ENCODE measurements at places on chromosomes 4 and X.

- no peak for DNase-seq
Measured at GRCh38 chr4:88822034-88822789, 124.6 kb upstream of the NAP1L5 start.

- DNase-seq = peak; percentile 71
Measured at GRCh38 chr4:183407128-183407585, 37.3 kb upstream of the CDKN2AIP start.

- DNase-seq = peak; percentile 31
Measured at GRCh38 chrX:130176354-130176776, 4.6 kb downstream of the RAB33A start.

DNA sequence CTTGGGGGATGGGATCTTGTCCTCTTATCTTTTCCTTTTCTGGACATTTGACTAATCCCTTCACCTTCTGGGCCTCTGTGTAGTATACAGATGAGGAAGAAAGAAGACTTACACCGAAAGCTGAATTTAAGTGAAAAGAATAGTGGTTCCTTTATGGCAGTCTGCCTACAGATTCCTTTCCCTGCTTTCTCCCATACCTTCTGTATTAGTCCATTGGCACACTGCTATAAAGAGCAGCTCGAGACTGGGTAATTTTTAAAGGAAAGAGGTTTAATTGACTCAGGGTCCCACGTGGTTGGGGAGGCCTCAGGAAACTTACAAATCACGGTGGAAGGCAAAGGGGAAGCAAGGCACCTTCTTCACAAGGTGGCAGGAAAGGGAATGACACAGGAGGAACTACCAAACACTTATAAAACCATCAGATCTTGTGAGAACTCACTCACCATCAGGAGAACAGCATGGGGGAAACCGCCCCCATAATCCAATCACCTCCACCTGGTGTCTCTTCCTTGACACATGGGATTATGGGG lies 34.0 kb upstream of the CD38 start:
- DNase-seq = no peak

DNA sequence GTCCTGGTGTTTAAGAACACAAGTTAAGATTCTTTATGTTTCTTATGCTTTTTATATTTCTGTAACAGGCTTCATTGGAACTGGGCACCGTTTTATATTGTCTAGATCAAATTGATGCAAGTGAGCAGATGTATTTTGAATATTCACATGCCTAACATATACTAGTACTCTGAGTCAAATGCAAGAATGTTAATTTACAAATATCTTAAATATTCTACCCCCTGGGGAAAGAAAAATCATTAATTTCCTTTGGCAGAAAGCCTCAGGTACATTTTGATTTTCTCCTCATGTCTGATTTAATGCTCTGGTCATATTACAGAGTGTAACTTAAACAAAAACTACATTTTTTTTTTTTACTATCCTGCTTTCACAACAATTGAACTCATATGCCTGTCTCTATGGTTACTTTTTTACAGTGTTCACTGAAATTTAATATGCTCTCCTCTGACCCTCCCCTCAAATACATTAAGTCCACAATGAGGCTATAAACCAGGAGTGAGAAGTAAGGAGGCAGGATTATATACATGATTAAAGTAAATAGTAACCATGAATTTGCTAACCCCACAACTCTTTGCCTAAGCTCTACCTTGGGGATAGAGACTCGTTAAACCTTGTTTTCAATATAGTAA lies 2.4 kb upstream of the NSUN7 start:
- DNase-seq = no peak

GRCh38 chr4:184808713-184809050 lies 17.1 kb downstream of the ACSL1 start:
- DNase-seq = no peak

- DNase-seq = no peak
Measured at GRCh38 chr4:85555206-85555605, 80.3 kb downstream of the ARHGAP24 start.

DNA sequence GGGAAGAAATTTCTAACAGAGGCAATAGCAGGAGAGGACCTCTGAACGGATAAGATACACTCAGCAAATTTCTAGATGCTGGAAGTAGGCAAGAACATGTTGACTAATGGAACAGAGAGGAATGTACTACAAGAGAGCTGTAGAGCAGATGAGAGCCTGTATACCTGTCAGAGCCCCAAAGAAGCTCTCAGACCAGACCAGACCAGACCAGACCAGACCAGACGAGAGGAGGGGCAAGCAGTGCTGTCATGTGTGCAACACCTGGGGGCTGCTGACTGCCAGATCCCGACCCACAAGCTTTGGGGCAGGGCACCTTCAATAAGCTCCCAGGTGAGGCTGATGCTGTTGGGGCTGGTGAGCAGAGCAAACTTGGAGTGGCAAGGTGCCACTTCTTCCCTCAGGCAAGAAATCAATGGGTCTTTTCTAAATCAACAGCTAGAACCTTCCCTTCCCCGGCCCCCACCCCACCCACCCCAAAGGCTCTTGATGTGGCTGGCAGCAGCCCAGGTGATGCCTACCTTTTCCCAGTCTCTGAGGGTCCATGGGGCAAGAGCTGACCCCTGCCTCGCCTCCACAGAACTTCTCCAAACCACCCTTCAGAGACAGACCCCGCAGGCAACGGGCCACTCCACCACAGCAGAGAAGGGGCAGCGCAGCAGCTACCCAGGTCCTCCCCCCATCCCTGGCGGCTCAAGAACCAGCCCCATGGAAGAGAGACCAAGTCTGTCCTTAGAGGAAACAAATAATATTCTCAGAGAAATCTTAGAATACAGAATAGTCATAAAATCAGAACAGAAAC lies 32.7 kb downstream of the MECP2 start:
- DNase-seq = no peak

- DNase-seq = no peak
Measured at GRCh38 chr4:26368685-26369084, 47.9 kb downstream of the RBPJ start.

- DNase-seq = no peak
Measured at GRCh38 chrX:73964579-73964978, 339.4 kb upstream of the ZCCHC13 start.

DNA sequence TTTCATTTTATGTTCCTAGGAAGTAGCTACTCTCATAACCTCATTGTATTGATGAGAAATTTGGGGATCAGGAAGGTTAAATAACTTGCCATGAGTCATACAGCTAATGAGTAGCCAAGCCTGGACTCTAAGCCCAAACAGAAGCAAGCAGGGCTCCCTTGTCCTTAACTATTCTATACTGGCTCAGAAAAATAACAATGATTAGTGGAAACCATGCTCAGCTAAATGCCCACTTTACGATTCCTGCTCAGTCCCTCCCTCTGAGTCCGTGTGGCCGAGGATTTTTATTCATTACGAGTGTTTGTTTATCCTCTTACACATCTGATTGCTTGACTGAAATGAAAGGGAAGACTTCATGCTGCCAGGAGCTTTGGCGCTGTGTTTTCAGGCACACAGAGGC lies 100.9 kb downstream of the SLC34A2 start:
- DNase-seq = no peak

GRCh38 chr4:122855353-122855890 lies 28.8 kb downstream of the FGF2 start:
- DNase-seq = no peak

DNA sequence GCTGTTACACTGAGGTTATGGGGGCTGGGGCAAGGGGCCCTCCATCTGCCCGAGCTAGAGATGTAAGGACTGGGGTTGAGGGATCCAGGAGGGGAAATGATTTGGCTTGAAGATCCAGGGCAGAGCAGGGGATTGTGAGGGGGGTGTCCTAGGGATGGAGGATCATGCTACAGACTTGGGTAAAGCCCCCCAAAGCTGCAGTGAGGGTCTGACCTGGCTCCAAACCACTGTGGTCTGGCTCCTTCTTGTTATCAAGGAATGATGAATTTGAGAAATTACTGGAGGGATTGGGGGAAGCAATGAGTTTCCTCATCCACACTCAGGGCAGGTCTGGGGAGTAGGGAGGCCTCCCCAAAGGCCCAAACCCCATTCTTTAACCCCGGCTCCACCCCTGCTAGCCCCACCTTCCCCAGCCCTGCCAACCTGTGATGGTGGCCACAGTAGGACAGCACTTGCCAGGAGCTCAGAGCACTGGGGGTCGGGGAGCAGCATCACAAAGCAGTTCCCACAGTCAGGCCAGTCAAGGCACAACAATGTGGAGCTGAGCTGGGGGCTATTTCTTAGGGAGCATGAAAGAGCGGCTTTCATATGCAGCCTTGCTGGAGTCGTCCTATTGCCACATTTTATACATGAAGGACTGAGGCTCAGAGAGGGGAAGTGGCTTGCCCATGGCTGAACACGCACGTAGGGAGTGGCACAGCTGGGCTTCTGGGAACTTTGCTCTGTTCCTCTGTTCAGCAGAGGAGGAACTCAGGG lies 165.5 kb downstream of the EFNB1 start:
- no peak for DNase-seq

GRCh38 chr4:104490770-104491480 lies 3.8 kb downstream of the CXXC4 start:
- no peak for DNase-seq

DNA sequence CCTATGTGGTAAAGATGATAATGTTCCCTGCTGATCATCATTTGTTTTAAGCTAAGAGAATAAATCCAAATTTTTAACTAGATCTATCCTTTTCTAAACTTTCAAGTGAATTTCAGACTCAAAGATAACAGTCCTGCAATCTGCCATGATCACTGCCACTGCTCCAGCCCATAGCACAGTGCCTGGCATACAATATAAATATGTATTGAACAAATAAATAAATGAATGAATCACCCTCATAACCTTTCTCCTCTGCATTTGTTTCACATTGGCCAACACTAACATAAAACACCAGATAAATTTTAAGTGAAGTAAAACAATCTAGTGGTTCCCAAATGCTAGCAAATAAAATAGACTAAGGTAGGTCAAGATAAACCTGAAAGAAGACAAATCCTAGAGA lies 439.0 kb downstream of the GPM6A start:
- DNase-seq = no peak

DNA sequence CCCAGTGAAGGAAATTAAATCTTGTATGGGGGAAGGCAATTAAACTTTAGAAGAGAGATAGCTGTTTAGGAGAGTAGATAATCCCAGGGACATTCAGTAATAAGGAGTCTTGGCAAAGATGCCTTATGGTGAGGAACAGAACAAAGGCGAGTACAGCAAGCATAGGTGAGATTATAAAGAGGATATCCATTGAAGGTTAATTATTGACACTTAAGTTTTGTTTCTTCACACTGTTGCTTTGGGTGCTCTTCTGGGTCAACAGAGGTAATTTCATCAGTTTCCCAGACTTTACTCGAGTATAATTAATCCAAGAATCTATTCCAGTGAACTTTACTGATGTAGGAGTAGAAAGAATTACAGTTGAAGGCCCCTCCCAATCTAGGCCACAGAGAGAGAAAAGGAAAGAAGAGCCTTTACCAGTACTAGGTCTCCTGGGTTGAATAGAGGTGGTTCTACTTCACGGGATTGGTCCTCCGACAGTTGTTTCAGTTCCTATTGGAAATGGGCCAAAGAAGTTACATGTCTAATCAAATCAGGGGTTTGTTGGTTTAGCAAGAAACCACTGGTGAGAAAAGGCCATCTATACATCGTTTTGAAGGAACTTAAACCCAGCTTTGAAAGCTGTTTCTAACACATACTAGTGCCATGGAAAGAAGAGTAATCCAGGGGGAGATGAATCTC lies 27.2 kb downstream of the EPGN start:
- DNase-seq = no peak

DNA sequence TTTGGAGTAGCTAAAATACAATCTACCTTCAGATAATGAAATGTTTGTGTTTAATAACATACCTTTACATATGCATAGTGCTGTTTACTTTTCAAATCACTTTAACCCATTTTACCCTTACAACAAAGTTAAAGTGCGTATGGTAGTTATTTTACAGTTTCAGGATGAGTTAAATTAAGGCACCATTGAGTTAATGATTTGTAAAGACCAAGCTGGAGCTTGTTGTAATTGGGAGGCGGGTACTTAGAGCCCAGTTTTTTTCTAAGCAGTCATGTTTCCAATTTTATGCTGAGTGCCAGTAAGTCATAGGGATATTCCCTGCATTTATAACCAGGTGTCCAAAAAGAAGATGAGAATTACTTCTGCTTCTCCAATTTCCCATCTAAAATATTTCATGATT lies 84.2 kb upstream of the NRK start:
- DNase-seq = no peak

GRCh38 chr4:125833-126232 lies 1.5 kb downstream of the ZNF718 start:
- DNase-seq = no peak

GRCh38 chr4:104421566-104421965 lies 73.1 kb downstream of the CXXC4 start:
- no peak for DNase-seq

DNA sequence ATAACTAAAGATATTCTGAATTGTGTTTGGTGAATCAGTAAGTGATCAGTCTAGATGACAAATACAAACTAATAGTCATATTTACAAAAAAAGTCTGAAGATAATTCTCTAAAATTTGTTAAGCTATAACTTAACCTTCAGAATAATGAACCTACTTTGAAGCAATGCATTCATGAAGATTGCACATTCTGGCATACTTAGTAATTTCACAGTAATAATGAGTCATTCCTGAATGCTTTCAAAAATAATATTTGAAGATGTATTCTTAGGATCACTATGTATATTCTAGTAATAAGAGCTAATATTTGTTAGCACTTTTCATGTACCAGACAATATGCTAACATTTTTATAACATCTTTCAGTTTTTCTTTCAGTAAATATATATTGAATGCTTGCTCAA lies 756.7 kb upstream of the SLIT2 start:
- DNase-seq = no peak

- no peak for DNase-seq
Measured at GRCh38 chrX:80578517-80579105, 158.4 kb downstream of the TENT5D start.

DNA sequence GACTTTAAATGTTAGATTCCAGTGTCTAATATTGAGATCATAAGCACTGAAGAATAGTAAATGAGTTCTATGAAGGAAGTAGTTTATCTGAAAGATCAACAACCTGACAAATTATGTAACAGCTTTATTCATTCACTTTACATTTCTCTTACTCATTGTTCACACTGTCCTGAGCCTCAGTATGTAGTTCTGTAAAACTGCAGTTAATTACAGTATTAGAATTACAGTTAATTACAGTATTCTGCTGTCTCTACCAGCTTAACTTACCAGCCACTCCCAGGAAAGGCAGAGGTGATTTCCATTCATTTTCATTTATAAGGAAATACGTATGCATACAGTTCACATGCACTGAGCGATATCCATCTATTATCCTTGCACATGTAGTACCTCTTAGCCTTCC lies 32.7 kb downstream of the NFKB1 start:
- DNase-seq = no peak
